ENCODE measurements at places on chromosomes 12 and 14.

- no peak for DNase-seq
Measured at GRCh38 chr14:83217492-83217891, 1683.8 kb upstream of the SEL1L start.

DNA sequence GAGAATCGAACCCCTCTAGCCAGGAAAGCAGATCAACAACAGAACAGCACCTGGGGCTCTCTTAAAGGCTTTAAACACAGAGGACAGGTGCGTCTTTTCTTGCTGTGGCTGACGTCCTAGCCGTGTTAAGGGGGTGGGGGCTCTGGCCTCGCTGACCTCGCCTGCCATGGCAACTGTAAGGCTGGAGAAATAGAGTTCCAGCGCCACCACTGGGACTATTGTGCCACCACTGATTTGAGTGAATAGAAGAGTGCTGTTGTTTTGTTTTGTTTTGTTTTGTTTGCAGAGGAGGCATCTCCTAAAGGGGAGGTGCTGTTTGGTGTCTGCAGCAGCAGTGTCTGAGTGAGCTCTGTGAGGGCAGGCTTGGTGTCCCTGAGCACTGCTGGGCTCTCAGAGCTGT, 34.2 kb upstream of the PRMT8 start:
- no peak for DNase-seq

DNA sequence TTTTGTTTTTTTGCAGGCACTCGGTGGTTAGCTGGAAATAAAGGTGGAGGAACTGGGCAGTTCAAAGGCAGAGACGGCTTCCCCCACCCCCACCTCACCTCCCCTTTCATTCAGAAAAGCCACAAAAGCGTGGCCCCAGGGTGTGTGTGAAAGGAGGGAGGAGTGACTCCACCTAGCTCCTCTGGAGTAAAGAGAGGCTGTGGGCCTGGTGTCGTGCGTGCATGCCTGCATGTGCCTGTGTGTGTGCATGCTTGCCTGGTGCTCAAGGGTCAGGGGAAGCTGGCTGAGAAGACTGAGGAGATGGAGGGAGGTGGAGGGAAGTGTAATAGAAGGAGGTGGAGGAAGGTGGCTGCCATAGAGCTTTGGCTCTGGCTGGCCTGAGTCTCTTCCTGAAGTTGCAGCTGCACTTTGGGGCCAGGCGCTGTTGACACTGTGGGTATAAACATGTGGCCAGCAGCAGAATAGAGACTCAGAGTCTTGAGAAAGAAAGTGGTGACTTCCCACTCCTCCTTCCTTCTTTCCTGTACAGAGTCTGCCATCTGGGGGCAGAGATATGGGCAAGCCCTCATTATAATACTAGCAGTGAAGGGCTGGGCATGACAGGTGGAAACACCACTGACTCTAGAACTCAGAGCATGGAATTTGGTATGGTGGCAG, 36.9 kb upstream of the SINHCAF start:
- DNase-seq, result peak; percentile 63

- DNase-seq, result no peak
Measured at GRCh38 chr14:69133206-69134125, 19.5 kb downstream of the DCAF5 start.

GRCh38 chr12:131004166-131004565, 50.5 kb downstream of the ADGRD1 start:
- no peak for DNase-seq

- DNase-seq, result no peak
Measured at GRCh38 chr12:84361651-84362551, 550.7 kb downstream of the SLC6A15 start.

DNA sequence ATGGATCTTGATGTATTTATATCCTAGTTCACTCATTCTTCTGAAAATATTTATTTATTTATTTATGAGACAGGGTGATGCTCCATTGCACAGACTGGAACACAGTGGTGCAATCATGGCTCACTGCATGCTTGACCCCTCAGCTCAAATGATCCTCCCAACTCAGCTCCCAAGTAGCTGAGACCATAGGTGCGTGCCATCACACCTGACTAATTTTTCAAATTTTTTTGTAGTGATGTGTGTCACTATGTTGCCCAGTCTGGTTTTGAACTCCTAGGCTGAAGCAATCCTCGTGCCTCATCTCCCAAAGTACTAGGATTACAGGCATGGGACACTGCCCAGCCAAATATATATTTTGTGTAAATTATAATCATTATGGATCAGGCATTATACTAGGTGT, 595.6 kb upstream of the ATP2B1 start:
- no peak for DNase-seq

DNA sequence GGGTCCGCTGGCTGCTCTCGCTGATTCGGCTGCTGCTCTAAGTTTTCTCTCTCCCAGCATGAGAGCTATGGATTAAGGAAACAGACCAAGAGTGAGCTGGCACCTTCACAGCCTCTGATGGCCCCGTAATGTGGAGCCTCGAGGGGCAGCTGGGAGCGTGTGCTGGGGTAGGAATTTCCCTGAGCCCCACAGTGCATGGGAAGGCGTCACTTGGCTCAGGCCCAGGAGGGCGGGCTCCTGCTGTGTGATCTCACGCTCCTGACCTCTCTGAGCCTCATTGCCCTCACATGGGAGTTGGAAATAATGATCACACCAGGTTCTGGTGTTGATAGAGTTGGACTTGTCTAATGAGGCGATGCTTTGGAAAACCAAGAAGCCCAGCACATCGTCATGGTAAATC, 238.6 kb upstream of the CRY1 start:
- no peak for DNase-seq

- no peak for DNase-seq
Measured at GRCh38 chr12:24054416-24054815, 104.9 kb upstream of the SOX5 start.

GRCh38 chr14:74940956-74941565, 14.3 kb downstream of the PGF start:
- DNase-seq, result no peak

DNA sequence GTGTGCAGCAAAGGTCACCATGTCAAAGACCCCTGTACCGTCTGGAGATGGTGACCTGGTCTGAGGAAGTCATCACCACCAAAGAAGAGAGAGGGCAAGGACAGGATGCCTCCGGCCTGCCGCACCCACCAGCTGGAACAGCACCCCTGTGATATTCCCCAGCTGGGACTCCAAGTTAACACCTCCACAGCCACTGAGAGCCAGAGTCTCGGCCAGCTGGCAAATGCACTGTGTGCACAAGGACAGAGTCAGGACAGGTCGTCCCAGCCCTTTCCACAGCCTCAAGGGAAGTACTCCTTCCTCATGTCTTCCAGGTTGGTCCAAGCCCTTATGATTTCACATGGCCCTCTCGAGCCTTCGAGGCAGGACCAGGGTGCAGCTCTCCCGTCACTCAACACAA, 19.3 kb upstream of the FKBP4 start:
- DNase-seq, result no peak

- DNase-seq, result no peak
Measured at GRCh38 chr14:55451950-55452349, 11.5 kb upstream of the TBPL2 start.

- DNase-seq, result no peak
Measured at GRCh38 chr12:128852026-128852698, 1.1 kb upstream of the GLT1D1 start.

DNA sequence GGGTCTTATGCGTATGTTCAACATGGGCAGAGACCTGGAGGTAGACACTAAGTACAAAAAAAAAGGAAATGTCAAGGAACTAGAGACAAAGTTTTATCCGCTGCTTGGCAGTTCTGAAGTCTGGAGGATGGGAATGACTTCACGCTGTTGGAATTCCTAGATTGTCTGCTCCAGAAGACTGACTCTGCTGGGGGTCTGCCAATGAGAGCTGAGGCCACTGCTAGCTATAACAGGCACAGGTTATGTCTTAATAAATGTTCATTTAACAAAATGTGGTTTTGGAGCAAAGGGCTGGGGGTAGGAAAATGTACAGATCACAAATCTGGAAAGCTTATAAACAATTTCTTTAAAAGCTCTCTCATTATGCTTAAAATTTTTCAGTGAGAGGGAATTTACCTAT, 5.9 kb downstream of the RNASE8 start:
- DNase-seq, result no peak

DNA sequence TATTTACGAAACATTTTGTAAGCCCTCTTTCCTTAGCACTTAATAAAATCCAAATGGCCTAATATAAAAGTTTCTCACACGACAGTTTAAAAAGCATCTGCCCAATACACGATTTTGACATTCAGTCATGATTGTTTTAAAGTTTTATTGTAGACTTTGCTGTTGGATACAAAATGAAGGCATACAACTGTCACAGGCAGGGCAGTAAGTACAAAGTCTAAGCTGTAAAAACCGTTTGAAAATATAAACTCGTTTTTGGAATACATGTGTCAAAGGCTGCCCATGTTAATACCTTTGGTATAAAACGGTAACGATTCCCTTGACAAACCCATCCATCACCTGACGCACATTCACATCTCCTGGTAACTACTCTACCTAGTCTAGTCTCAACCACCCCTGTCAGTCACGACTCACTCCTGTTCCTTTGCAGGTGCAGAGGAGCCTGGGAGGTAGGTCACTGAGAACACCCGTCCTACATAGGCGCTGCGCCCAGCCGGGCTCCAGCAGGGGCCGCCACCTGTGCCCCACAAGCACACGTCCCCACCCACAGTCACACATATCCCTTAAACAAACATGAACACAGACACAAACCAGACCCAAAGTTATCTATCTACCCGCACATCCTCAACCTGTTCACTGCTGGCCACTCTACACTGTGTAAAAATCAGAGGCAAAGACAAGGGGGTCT, 27.1 kb downstream of the KCTD10 start:
- no peak for DNase-seq

GRCh38 chr12:24328261-24328660, 378.8 kb upstream of the SOX5 start:
- DNase-seq, result no peak

DNA sequence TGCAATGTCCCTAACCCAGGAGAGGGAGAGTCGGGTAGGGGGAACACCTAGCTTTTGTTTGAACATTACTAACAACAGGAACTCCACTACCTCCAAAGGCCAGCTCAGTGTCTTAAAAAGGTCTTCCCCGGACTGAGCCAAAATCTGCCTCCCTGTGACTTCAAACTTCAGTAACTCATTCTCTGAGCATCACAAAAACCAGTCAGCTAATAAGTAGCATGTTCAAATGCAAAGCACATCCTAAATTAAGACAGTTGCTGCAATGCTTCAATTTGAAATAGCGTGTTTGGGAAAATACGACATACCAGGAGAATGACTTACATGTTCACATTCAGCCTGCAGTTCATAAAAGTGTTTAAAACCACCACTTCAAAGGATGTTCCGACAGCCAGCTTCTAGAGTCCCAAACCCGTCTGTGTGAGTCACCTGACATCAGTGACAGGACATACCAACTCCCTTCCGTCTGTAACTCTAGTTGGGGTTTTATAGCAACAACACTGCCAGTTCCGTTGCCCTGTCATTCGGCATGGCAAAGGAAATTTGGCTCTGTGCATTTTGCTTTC, 13.0 kb downstream of the ZFP36L1 start:
- DNase-seq, result peak; percentile 49

DNA sequence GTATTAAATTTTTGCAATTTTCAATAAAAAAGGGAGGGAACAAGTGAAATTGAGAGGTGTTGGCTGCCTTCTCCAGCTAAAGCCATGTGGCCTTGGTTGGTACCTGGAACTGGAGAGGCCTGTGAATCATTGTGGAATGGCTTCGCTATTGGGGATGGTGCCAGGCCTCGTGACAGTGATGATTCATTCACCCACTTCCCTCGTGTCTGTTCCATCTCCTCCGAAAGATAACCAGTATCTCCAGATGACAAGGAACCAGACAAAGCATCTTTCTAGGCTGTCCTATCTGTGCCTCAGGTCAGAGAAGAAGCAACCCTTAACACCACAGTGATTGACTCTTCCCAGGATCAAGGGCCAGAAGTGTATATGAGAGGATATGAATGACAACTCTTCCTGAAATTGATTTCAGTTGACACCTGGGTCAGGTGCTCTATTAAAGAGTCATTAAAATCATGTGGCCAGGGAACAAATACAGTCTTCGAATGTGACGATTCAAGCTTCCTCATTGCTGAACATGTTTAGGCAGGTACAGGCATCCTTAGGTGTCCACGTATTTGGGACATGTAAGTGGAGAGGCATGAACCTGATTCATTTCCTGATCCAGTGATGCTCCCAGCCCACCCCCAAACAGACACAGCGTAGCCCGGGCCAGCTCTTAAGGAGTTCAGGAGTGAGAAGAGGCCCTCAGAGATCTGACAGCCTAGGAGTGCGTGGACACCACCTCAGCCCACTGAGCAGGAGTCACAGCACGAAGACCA, at the start of gene RNASE7:
Gene RNASE7 (plus strand): TSS at position 687 of the 758 bp plus-strand sequence. CDS start 631 bp downstream, outside the sequence.
- DNase-seq, result no peak

DNA sequence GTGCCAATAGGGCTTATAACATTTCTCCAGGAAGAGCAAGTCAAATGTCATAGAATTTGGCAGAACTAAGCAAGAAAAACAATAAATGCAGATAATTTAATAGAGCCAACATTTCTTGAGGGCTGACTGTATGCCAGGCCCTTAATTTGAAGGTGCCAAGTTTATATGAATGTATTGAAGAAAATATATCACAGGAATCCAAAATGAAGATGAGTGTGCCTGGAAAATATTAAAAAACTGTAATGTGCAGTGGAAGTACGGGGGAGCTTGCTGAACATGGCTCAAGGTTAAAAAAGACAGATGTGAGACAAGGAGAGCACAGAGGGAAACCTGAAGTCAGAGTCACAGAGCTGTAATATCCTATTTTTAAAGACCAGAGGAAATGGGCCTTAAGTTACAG, 16.4 kb downstream of the NR1H4 start:
- no peak for DNase-seq

Data from naive thymus-derived CD8-positive, alpha-beta T cell (primary cell).